ENCODE measurements at places on chromosomes 7 and 10.

DNA sequence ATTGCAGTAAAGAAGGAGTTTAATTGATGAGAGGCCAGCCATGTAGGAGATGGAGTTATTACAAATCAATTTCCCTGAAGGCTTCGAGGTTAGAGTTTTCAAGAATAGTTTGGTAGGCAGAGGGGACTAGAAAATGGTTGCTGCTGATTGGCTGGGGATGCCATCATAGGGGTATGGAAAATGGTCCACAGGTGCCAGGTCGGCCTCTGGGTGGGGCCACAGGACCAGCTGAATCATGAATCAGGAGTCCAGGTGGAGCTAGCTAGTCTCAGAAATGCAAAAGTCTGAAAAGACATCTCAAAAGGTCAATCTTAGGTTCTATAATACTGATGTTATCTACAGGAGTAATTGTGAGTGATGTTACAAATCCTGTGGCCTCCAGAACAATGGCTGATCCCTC, 714.0 kb upstream of the GHITM start:
- no peak for DNase-seq

- DNase-seq: peak; percentile 93
Observed at GRCh38 chr10:3763852-3764625, 21.0 kb downstream of the KLF6 start.

DNA sequence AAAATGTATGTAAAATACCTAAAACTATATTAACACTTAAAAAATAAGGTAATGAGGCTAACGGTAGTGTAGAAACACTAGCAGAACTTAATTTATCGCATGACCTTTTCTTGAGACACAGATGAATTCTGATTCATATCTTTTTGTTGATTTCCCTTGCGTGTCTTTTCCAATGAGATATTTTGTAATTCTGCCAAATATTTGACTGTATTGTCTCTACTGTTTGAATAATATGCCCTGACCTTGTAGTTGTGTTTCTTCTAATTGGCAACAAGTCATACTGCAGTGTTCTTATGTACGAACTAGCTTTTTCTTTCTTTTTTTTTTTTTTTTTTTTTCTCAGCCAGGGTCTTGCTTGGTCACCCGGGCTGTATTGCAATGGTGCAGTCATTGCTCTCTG, 9.2 kb upstream of the ABCB1 start:
- no peak for DNase-seq

DNA sequence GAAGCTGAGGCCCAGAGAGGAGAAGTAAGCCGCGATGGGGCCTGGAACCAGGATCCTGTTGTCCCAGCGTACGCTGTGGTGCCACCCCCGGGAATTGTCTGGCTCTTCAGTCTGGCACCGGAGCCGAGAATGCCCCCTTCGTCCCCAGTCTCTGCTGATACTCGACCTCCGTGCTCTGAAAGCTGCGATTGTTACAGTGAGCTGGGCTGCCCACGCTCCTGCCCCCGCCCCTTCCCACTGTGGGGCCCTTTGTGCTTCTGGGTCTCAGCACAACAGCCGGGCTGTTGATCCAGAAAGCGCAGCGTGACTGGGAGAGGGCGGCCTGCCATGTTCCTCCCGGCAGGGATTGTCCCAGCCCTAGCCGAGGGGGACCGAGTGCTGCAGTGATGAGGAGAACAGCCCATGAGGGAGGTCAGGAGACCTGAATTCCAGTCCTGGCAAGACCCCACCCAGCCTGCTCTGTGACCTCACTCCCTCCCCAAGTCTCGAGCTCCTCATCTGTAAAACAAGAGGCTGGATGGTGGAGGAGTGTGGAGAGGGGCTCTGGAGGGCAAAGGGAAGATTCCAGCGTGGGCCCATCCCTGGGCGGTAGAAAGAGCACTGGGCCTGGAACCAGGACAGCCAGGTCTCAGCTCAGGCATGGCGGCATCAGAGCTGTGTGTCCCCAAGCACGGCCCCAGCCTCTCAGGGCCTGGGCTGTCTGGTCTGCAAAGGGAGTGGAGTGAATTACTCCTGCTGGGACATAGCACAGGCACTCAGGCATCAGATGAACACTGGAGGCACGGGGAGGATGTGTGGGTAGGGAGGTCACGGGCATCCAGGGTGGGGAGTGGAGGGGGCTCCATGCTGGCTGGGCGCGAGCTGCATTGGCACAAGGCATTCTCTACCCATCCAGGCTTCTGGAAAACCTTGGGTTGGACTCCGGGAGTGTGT, 43.6 kb downstream of the TSPAN15 start:
- peak; percentile 22 for DNase-seq

GRCh38 chr7:74656441-74656836, 1.1 kb upstream of the GTF2I start:
- DNase-seq: peak; percentile 40

DNA sequence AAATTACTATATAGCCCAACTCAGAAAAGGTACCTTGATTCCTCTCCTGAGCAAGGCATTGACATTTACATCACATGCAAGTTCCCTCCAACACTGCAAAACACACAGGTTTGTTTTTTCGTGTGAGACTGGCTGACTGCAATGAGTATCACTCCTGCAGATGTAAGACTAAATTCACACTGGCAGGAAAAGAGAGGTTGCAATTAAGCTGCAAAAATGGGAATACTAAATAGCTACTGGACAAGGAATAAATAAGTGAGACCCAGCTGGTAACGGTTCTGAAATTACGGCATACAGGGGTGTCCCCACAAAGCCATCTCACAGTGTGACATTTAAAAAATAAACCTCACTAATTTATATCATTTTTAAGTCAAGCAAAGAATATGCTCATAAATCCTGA, 97.3 kb downstream of the PIP4K2A start:
- DNase-seq: no peak

GRCh38 chr10:78728176-78728575, 340.6 kb upstream of the ZMIZ1 start:
- no peak for DNase-seq

DNA sequence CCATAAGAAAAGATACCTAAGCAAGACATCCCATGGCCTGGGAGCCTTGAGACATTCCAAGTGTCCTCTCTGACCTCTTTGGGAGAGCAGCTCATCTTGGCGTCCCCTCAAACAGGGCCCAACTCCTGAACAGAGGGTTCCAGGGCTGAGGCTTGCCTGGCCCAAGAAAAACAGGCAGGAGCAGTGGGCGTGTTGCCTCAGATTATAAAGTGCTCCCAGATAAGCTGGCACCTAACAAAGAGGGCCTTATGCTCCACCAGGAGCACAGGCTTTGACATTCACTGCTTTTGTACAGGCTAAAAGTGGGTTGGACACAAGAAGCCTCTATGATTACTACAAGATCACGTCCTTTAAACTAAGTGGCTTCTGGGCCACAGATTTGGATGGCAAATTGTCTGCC, 193.1 kb downstream of the FGFR2 start:
- no peak for DNase-seq

- no peak for DNase-seq
Observed at GRCh38 chr7:150945853-150946420, 32.2 kb downstream of the KCNH2 start.

DNA sequence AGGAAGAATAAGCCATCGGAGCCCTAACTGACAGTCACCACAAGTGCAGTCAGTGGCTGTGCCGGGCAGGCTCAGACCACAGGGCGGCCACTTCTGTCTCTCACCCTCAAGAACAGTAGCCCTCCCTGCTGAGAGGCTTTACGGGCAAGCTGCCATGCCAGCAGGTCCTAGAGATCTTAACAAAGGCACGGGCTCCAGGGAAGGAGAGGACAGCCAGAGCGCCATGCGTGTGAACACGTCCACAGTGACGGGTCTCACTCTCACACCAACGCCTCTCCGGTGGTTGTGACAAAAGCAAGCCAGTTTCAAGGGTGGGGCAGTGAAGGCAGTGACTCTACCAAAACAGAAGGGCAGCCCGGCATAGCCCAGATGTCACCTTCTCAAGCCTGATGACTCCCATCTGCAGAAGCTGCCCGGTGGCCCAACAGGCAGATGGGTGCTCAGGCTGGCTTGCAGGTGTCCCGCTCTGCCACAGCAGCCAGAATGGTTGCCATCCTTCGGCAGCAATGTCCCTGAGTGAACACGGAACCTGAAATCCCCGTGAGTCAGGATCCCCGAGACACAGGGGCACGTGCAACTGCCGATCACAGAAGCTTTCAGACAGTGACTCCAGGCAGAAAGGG, 102.0 kb downstream of the FAM53B start:
- DNase-seq: no peak

- DNase-seq: no peak
Observed at GRCh38 chr7:155168597-155169480, 98.7 kb downstream of the HTR5A start.

GRCh38 chr7:27901028-27901760, 161.2 kb downstream of the TAX1BP1 start:
- peak; percentile 34 for DNase-seq

GRCh38 chr10:70940834-70941568, 52.6 kb upstream of the PCBD1 start:
- peak; percentile 35 for DNase-seq

GRCh38 chr10:4533621-4534020, 292.4 kb upstream of the AKR1E2 start:
- no peak for DNase-seq

DNA sequence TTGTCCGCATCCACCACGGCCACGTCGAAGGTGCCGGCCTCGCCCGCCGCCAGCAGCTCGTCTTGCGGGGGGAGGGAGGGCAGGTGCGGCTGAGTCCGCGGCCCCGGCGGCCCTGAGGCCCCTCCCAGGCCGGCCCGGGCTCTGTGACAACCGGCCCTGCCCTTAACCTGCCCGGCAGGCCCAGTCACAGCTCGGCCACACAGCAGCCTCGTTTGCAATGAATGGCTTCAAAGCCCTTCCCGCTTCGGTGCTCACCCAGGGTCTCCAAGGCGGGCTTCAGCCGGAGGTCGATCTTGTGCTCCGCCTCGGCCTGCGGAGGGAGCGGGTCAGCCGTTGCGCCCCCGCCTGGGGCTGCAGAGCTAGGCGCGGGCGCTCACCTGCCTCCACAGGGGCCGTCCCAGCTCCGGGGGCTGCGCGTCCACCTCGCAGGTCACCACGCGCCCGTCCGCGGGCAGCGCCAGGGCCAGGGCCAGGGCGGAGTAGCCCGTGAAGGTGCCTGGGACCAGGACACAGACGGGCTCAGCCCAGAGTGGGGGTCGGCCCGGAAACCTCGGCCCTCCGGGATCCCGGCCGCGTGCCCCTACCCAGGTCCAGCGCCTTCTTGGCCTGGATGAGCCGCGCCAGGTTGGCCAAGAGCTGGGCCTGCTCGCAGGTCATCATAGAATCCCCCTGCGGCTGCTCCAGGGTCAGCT, 928 bp downstream of the COMTD1 start:
- DNase-seq: peak; percentile 19

GRCh38 chr7:129664029-129665012, 52.8 kb downstream of the NRF1 start:
- DNase-seq: peak; percentile 53

GRCh38 chr10:62062752-62063512, 161.4 kb downstream of the ARID5B start:
- no peak for DNase-seq

- DNase-seq: peak; percentile 64
Observed at GRCh38 chr7:94823947-94824346, 83.4 kb upstream of the PPP1R9A start.

- no peak for DNase-seq
Observed at GRCh38 chr10:71603754-71604153, 115.8 kb downstream of the C10orf105 start.

GRCh38 chr7:118059209-118059608, 124.8 kb upstream of the LSM8 start:
- DNase-seq: no peak

- DNase-seq: no peak
Observed at GRCh38 chr7:83248000-83248399, 85.3 kb upstream of the PCLO start.

GRCh38 chr7:155809947-155810769, 2.1 kb downstream of the SHH start:
- no peak for DNase-seq

- DNase-seq: no peak
Observed at GRCh38 chr7:130069179-130069977, 956 bp upstream of the KLHDC10 start.

DNA sequence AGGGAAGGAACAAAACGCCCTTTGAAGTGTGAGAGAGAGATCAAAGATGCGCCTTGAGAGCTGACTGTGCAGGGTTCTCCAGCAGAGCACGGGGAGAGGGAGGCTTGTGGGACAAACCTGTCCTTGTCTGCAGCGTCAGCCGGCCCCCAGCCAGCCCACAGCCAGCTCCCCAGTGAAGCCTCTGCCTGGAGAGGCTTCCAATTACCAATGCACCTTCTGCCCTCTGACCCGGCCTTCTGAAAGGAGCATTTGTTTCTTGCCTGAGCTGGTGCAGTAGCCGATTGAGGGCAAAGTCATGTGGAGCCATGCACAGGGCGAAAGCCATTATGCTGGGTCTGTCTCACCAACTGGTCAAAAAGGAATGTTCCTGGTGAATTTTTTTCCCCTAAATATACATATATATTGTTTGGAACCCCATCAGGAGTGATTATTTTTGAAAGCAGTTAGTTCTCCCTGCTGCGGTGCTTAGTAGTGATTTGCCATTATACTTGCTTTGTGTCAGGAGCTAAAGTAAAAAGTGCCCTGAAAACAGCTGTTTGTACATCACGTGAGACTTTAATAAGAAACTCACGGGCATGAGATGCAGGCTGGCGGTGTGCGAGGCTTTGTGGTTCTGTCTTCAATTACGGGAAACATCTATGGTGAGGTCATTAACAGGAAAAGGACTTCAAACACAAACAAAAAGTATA, 268.6 kb downstream of the KLF6 start:
- DNase-seq: no peak

GRCh38 chr10:22803261-22803885, 89.0 kb upstream of the PIP4K2A start:
- no peak for DNase-seq

- no peak for DNase-seq
Observed at GRCh38 chr7:109101332-109101731, 531.7 kb downstream of the DNAJB9 start.

- no peak for DNase-seq
Observed at GRCh38 chr10:114491933-114492332, 87.6 kb upstream of the AFAP1L2 start.

- DNase-seq: no peak
Observed at GRCh38 chr7:54725255-54725654, 33.8 kb downstream of the SEC61G start.

- DNase-seq: no peak
Observed at GRCh38 chr10:121373411-121373810, 224.8 kb downstream of the FGFR2 start.

- DNase-seq: no peak
Observed at GRCh38 chr7:18041191-18041590, 13.5 kb upstream of the PRPS1L1 start.

- no peak for DNase-seq
Observed at GRCh38 chr10:75390178-75390577, 11.4 kb downstream of the ZNF503 start.

DNA sequence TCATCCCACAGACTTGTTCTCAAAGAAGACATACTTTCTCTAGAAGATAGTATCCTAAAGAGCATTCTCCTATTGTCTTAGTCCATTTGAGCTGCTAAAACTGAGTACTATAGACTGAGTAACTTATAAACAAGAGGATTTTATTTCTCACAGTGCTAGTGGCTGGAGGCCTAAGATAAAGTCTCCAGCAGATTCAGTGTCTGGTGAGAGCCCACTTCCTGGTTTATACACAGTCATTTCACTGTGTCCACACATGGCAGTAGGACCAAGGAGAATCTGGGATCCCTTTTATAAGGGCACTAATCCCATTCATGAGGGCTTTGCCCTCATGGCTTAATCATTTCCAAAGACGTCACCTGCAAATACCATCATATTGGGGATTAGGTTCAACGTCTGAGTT, 68.7 kb downstream of the LRRC17 start:
- DNase-seq: no peak

- DNase-seq: peak; percentile 51
Observed at GRCh38 chr7:130987092-130987491, 253.1 kb upstream of the KLF14 start.

GRCh38 chr7:85090143-85090542, 96.7 kb downstream of the SEMA3D start:
- no peak for DNase-seq

Measured in PC-9 (cell line).